Naive thymus-derived CD8-positive, alpha-beta T cell (primary cell): ENCODE measurements at places on chromosomes 5 and 9.

DNA sequence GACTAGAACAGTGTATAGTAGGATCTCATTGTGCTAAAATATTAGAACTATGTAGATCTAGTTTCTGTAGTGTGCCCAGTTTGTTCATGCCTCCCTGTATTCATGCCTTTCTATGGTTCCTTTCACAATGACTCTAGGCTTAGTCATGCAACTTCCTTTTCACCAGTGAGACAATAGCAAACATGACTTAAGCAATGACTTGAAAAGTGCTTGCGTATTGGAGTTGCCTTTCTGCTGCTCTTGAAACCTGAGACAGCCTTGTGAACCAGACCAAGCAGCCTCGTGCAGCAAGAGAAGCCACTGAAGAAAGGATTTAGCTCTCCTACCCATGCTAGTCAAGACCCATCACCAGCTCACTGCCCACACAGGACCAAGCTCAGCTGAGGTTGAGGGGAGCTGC is 294.5 kb upstream of the TAS2R1 start:
- DNase-seq = no peak

GRCh38 chr5:57754616-57755015 is 272.0 kb upstream of the ACTBL2 start:
- no peak for DNase-seq

DNA sequence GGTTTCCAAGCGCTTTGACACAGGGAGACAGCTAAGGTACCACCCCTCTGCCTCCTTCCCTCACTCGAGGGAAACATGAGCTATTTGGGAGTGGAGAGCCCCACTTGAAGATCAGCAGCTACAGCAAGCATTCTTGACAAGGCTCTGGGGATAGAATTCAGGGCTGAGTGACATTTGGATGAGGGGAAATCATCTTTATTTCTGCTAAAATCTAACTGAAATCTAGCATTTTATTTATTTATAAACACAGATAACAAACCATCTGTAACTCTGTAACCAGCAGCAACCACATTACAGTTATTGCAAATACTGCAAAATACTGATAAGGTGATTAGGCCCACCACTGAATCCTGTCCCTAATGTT is 22.4 kb downstream of the RNF130 start:
- DNase-seq = no peak

DNA sequence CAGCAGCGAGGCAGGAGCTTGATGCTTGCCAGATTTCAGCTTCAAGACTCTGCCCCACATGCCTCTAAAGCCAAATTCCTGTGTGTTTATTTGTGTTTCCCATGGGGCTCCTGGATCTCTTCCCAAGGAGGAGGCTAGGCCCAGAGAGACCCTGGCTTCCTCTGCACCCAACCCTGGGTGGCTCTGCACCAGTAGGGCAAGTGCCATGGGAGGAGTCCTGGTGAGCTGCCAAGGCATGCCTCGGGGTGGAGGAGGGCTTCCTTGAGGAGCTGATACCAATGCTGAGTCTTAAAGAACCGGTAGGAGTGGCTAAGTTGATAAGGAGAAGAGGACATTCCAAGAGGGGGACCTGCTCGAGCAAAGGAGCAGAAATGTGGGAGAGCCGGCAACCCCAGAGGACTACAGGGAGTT is 6.8 kb upstream of the TIFAB start:
- no peak for DNase-seq

DNA sequence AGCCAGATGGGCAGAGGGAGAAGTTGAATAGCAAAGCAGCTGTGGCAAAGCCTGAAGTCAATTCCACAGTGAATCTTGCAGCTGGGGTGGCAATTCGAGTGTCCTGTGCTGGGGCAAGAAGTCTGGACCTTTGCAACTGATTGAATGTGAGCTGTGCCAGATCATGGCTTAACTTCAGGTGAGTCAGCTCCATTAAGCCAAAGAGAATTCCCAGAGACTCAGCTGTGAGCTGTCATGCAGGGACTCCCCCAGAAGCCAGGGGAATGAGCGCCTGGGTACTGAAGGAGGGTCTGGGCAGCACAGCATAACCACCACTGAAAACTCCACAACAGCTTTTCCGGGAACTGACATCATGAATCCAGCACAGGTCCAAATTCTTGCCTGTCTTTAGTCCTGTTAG is 153.5 kb upstream of the TRPC7 start:
- no peak for DNase-seq

- no peak for DNase-seq
Measured at GRCh38 chr5:160230686-160231527, 1.6 kb downstream of the FABP6 start.

GRCh38 chr9:113613815-113614413 is 150.4 kb downstream of the RGS3 start:
- DNase-seq = no peak

- no peak for DNase-seq
Measured at GRCh38 chr9:100063185-100063584, 35.6 kb downstream of the ERP44 start.

DNA sequence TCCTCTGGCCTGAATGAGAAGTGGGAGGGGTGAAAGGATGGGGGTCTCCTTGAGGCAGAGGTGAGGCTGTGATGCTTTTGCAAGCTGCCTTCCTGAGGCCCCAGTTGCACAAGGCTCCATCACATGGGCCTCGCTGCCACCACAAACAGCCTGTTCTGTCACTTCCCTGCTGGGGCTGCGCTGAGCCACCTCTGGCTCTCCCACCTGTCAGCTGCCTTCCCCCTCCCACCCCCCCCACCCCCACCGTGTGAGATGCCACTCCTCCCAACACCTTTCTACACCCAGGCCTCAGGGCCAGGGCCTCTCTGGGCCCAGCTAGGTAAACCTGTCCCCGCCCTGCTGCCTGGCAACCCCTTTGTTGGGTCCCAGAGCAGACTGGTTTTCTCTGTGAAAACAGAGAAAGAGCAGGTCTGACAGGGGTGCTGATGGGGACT is 4.5 kb upstream of the PDLIM4 start:
- peak; percentile 24 for DNase-seq

DNA sequence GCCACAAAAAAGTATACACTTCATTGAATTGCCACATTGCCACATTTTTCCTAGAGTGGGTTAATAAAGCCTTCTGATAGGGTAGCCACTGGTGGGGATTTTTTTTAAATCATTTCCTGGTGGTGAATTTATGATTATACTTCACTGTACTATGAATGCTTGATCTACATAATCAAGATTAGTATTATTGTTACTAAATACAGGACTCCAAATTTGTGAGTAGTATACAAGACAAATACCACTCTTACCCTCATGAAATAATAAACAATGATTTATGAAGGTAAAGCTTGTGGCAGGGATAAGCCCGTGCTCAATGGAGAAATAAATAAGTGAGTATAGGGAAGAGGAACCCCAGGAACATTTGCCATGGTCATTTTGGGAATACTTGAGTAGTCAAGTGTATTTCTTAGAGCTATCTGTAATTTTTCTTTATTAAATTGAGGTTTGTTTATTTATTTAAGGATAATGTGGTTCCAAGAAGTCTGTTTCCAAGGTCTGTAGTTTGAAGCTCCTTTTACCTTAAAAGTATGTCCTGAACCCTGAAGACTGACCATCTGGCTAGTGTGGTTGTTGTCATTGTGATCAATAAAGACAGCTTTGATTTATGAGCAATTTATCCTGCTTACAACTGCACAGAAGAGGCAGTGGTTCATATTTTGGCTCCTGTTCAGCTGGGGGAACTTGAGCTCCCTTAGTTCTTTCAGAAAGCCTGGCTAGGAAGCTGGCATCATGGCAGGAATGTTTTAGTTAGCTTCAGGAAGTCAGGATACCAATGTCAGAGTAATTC is 118.6 kb downstream of the ZSWIM6 start:
- DNase-seq = no peak

- no peak for DNase-seq
Measured at GRCh38 chr5:32507738-32508434, 63.3 kb upstream of the ZFR start.

DNA sequence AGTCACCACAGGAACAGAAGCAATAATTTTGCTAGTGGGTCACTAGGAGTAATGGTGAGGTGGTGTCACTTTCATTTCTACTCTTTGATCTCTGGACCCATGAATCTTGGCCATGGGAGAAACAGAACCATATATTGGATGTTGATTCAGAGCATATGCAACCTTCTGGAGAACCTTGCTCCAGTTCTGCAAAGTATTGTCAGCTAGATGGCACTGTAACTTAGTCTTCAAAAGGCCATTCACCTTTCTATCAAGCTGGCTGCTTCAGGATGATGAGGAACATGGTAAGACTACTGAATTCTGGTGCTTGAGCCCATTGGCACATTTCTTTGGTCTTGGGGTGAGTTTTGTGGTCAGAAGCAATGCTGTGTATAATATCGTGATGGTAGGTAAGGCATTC is 129.1 kb upstream of the FBN2 start:
- DNase-seq = no peak

- no peak for DNase-seq
Measured at GRCh38 chr5:109945097-109945678, 255.5 kb downstream of the MAN2A1 start.

GRCh38 chr9:37840560-37841194 is 40.1 kb downstream of the DCAF10 start:
- no peak for DNase-seq

DNA sequence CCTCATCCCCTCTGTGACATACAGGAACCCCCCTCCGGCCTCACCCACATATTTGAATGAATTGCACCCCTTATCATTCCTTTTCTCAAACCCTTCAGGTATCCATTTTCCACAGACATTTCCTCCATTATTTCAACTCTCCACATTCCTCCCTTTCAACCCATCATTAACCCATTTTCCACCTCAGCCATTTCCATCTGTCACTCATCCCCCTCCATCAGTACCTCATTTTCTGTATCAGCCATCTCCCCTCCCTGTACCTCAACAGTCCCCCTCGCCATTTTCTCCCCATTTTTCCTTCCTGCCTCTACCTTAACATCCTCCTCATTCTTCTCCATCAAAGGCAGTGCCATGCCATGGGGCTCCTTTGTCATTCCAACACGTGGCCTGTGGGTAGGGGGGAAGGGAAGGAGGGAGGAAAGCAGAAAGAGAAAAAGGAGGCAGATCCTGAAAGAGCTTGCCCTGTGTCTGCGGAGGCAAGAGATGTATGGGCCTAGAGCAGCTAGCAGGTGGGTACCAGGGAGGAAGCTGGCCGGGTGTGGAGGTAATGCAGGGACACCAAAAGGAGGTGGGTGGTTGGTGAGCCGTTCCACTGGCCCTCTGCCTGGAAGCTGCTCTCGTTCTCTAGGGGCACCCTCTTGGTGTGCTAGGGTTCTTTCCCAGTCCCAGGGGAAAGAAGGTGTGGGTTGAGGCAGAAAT is 1.5 kb downstream of the DNAJB5 start:
- DNase-seq = no peak

GRCh38 chr5:32960340-32961058 is 249.4 kb downstream of the NPR3 start:
- DNase-seq = no peak

- no peak for DNase-seq
Measured at GRCh38 chr5:69130241-69130640, 36.4 kb downstream of the SLC30A5 start.

GRCh38 chr5:7991125-7991821 is 122.3 kb downstream of the MTRR start:
- DNase-seq = no peak

GRCh38 chr9:115625251-115625650 is 507.3 kb upstream of the TNC start:
- no peak for DNase-seq

DNA sequence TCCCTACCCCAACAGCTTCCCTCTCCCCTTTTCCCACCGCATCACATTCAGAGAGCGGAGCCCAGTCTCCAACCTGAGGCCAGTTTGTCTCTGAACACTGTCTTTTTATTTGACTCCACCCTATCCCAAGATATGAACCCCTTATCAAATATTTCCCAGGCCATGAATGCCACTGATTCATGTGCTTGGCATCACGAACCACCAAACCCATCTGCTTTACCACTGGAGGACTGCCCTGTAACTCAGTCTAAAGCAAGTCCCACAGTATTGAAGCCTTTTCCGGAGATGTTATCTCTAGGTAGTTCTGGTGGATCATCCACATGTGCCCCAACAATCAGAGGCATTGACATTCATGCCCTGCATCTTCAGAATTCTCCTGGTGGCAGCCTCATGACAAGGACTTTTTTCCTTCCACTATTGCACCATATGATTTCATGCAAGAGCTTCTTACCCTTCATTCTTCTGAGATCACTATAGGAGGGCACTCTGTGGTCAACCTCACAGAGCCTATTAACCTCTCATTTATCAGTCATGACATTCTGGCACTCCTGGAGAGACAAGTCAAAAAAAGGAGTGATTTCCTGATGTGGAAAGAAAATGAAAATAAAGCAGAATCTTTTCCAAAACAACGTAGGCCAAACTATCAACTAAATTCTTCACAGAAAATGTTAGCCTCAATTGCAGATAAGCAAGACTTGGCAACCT is 12.3 kb upstream of the SPATA31D4 start:
- DNase-seq = no peak

- DNase-seq = no peak
Measured at GRCh38 chr5:181281984-181282316, 21.0 kb upstream of the TRIM52 start.

- no peak for DNase-seq
Measured at GRCh38 chr9:96646081-96646991, 8.8 kb downstream of the PRXL2C start.

DNA sequence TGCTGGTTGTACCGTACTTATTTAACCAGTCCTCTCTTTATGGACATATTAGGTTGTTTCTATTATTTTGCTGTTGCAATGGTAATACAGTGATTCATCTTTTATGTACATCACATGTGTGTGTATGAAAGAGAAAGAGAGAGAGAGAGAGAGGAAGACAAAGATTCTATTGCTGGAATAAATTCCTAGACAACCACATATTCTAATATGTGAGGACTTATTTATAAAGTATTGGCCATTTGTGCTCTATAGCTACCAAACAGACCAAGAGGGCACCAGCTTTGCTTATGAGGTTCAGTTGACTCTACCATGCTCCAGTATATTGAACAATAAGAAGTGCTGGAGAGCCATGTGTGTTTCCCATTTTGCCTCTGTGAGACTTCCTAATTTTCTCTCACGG is 513.5 kb downstream of the DMAC1 start:
- DNase-seq = no peak

- peak; percentile 92 for DNase-seq
Measured at GRCh38 chr9:26946753-26947727, at the start of gene PLAA. PLAA (minus strand) TSS chr9:26947242; CDS start chr9:26947045, 197 bp downstream.

DNA sequence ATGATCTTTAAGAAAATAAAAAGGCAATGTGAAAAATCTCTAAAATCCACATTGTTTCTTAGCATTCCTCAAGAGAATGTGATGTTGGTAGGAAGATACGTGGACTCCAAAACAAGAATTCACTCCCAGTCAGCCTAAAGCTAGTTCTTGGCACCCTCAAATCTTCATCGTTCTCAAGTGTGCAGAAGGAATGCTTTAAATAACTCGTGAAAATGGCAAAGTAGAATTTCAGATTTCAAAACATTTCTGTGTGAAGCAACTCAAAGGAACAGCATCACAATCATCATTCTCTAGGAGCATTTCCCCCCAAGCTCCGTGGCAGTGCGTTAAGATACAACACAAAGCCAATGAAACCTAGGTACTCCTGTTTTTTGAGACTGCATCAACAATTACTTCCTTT is 185.1 kb upstream of the DMAC1 start:
- DNase-seq = no peak

DNA sequence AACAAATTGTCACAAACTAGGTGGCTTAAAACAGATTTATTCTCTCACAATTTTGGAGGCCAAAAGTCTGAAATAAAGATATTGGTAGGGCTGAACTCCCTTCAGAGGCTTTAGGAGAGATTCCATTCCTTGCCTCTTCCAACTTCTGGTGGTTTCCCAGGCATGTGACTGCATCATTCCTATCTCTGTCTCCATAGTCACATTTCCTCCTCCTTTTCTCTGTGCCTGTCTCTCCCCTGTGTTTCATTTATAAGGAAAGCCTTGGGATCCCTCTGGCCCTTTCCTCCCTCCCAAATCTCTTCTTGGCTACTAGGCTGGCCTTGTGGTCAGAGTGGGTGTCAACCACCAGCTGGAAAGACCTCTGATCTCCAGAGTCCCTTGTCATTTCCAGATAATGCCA is 78.2 kb downstream of the SNX18 start:
- DNase-seq = no peak
